ENCODE measurements at places on chromosomes 5 and 9.

DNA sequence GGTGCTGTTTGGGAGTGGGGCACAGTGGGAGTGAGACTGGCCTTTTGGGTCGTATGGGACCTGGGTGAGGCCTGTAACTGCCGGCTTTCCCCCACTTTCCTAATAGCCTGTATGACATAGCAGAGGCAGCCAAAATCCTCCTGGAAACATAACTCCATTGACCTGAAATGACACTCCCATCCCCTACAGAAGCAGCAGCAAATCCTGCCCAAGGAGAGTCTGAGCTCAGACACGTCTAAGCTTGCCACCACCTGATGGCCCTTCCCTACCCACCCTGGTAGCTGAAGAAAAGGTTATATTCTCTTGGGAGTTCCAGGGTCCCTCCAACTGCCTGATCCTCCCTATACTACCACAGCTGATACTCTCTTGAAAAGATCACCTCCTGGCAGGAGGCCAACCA, 179.8 kb upstream of the ARRDC3 start:
- DNase-seq: no peak

GRCh38 chr5:164115420-164115819, 610.0 kb downstream of the MAT2B start:
- no peak for DNase-seq

- no peak for DNase-seq
Measured at GRCh38 chr5:58404734-58405133, 55.2 kb downstream of the PLK2 start.

- no peak for DNase-seq
Measured at GRCh38 chr9:92406477-92406876, 2.1 kb upstream of the OGN start.

Data from breast epithelium (tissue), 4 donors.